DMS79 (cell line): ENCODE measurements at places on chromosomes 1 and 21.
A peak's percentile ranks its signal among the peaks of the same experiment; 100 is the strongest.

DNA sequence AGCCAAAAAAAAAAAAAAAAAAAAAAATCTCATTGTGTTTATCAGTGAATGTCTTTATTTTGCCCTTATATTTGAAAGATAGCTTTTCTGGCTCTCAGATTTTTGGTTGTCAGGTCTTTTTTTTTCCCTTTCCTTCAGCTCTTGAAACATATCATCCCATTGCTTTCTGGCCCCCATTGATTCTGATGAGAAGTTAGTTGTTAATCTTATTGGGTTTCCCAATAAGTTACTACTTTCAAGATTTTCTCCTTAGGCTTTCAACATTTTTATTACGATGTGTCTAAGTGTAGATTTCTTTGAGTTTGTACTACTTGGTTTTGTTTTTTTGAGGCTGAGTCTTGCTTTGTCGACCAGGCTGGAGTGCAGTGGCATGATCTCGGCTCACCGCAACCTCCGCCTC is 14.7 kb upstream of the SOAT1 start:
- no peak for DNase-seq

- no peak for DNase-seq
These were observed 35.8 kb upstream of the GRIK3 start for GRCh38 chr1:37070126-37070525.

- DNase-seq, result no peak
These were observed 36.3 kb downstream of the EDN2 start for GRCh38 chr1:41447995-41448770.

GRCh38 chr1:86035101-86035500 is 121.5 kb downstream of the COL24A1 start:
- no peak for DNase-seq

GRCh38 chr1:154453574-154454352 is 48.3 kb upstream of the TDRD10 start:
- peak; percentile 19 for DNase-seq

DNA sequence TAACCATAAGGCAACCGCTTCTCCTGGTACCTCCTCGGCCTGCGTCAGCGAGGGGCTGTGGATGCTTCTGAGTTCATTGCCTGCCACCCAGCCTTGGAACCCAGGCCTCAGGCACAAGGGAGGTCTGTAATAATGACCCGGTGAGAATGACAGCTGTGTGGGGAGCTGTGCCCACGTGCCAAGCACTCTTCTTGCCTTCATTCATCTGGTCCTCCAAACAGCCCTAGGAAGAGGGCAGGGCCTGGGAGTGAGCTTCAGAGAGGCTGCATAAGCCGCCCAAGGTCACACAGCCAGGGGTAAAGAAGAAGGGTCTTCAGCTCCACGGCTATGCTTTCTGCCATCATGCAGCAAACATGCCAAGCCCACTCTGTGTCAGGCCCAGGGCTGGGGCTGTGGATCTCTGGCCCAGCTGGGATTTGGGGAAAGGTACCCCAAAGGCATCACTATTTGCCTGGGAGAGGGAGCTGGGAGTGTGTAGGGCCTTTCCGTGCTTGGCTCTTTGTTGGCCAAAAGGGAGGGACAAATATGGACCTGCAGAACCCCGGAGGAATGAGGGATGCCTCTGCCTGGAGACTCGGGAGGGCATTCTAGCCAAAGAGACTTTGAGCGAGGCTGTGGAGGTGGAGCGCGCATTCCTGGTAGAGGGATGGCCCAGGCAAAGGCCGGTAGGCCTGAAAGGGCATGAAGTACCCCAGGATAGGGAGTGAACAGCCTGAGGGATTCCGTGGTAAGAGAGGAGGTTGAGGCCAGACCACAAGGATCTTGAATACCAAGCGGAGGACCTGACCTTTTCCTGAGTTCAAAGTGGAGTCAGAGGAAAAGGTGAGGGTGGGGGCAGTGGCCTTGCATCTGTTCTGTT is 10.1 kb upstream of the EDN2 start:
- no peak for DNase-seq

- no peak for DNase-seq
These were observed 1.9 kb downstream of the ZBTB7B start for GRCh38 chr1:155004352-155005075.

DNA sequence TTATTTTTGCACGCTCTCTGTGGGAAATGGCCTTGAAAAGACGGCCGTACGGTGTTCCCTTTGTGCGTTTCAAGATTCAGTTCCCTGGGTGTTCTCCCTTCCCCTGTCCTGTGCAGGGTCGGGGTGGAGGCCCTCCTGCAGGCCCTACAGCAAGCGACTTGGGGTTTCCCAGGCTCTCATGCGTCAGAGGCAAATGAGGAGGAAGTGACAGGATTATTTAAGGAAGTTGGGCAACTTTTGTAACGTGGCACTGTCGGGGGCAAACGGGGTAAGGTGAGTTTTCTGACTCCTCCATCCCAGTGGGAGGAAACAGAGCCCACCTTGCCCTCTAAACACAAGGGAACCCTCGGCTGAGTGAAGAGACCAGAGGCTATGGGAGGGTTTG is 16.1 kb upstream of the AJAP1 start:
- DNase-seq, result no peak

- DNase-seq, result no peak
These were observed 34.8 kb downstream of the TSNAX start for GRCh38 chr1:231563247-231563646.
